ENCODE measurements at places on chromosomes 3 and 15.

DNA sequence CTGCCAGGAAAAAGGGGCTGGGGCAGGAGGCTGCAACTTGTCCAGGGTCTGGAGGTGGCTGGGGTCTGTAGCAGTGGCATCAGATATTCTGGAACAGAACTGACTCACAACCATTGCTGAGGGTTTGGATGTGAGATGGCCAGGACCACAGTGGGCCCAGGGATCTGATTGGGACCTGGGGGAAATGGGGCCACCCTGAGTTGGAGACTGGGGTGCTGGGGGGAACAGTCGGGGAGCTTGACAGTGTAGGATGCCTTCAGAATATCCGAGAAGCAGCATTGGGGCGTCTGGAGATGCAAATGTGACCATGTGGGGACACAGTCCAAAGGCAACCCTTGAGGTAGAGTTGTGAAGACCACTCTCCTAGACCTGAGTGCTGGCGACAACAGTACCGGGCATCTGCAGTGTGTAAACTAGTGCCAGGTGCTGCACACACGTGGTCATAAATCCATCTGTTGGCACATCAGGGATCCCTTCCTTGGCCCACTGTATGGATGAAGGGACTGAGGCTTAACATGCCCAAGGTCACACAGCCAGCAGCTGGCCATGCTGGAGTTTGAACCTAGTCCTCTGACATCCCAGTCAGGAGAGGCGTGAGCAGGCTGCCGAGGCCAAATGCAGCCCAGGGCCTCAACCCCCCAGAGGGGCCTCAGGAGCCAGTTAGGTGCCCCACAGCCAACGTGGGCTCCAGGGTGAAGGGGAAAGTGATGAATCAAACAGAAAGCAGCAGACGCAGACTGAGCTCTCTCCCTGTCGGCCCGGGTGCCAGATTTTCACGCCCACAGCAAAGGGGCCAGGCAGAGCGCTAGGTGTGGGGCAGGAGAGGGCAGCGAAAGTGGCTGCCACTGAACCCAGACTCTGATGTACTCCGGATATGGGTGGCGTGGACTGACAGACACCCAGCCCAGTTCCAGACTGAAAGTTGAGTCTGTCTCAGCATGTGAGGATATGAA lies 18.8 kb downstream of the HEMK1 start:
- no peak for DNase-seq

- DNase-seq, result no peak
These were observed 6.7 kb downstream of the RNU6-1 start for GRCh38 chr15:67832897-67833709.

- DNase-seq, result no peak
These were observed 247.8 kb downstream of the RPLP1 start for GRCh38 chr15:69700380-69700779.

- no peak for DNase-seq
These were observed 3.1 kb downstream of the PLXNA1 start for GRCh38 chr3:126986001-126986400.

- no peak for DNase-seq
These were observed 2.4 kb downstream of the SLCO3A1 start for GRCh38 chr15:91855684-91856489.

DNA sequence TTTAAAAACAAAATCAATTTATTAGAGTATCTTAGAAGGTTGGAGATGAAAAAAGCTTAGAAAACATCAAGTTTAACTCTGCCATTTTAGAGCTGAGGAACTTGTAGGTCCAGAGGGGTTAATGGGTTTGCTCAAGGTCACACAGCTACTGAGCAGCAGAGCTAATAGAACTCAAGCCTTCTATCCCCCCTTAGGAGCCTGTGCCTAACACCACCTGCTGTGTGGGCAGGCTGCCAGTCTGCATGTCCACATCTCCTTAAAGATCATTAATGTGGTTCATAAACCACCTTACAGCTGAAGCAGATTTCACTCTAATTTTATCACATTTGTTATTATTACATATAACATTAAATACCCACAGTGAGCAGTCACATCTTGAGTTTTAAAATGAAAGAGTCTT lies 14.1 kb upstream of the SLC35G2 start:
- DNase-seq, result no peak
